ENCODE measurements at places on chromosomes 5 and 9.
A peak's percentile ranks its signal among the peaks of the same experiment; 100 is the strongest.

- no peak for DNase-seq
These were observed 253.1 kb downstream of the NPR3 start for GRCh38 chr5:32964261-32964660.

- DNase-seq = peak; percentile 65
These were observed 589 bp downstream of the RIC1 start for GRCh38 chr9:5629312-5630080.

GRCh38 chr5:110043025-110043424 lies 353.3 kb downstream of the MAN2A1 start:
- no peak for DNase-seq

GRCh38 chr5:1558944-1559343 lies 35.2 kb upstream of the LPCAT1 start:
- no peak for DNase-seq

GRCh38 chr5:52864884-52865283 lies 77.2 kb downstream of the ITGA1 start:
- no peak for DNase-seq

DNA sequence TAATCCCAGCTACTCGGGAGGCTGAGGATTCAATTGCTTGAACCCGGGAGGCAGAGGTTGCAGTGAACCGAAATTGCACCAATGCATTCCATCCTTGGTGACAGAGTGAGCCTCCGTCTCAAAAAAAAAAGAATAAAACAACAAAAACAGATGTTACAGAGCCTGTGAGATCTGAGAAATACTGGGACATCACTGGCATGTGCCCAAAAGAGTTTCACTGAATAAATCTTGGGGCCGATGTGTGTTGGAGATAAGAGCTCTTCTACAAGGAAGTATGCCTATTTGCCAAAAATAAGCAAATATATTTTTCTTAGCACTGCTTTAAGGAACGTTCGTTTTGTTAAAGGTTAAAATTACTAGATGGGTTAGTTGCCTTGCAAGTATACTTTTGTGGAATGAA lies 55.1 kb downstream of the KIAA1958 start:
- no peak for DNase-seq

GRCh38 chr5:124935065-124935464 lies 188.6 kb upstream of the ZNF608 start:
- DNase-seq = no peak

- DNase-seq = no peak
These were observed 416 bp upstream of the SNX18 start for GRCh38 chr5:54517174-54517511.

- no peak for DNase-seq
These were observed 109.5 kb downstream of the MYO10 start for GRCh38 chr5:16826379-16827125.

DNA sequence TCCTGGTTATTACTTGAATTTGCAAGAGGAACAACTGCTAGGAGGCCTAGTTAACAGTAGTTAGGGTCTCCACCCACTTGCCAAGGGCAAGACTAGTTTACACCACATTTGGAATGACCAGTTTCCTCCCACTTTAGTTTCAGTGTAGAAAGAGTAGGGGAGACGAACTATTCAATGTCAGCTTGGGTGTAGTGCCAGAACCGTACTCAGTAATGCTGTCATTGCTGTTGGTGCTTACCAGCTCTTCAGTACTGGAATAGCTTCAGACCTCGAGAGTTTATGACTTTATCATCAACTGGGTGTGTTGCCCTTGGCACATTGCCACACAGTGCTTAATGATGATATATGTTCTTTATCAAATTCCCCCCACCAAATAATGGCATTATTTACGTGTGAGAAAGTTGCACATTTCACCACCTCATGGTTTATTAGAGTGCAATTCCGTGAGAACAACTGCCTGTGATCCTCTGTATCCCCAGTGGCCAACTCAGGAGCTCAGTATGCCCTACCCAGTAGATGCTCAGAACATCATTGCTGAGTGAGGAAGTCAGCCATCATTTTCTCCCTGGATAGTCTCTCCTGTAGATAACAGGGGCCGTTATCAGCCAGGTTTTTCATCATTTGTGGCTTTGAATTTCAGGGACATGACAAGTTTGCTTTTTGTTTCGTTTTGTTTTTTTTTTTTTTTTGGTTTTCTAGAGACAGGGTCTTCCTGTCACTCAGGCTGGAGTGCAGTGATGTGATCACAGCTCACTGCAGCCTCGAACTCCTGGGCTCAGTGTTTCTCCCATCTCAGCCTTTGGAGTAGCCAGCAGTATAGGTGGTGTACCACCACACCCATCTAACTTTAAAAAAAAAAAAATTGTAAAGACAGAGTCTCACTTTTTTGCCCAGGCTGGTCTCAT lies 67.3 kb downstream of the DOCK8 start:
- no peak for DNase-seq
